ENCODE measurements at places on chromosomes 1 and 21. TPM values are rescaled to one million over a fixed set of nuclear protein-coding genes. Genes with fewer than 3 reads are reported as not detected.

The DENND2D gene
- 1.0 TPM for polyA plus RNA-seq

The PEAR1 gene
- polyA plus RNA-seq: not detected

The SLC1A7 gene
- polyA plus RNA-seq: 0.20 TPM

The SMG5 gene
- 42.2 TPM for polyA plus RNA-seq

Measured in muscle of arm (tissue), 14 donors.